Stomach (tissue), 19 donors: ENCODE measurements at places on chromosomes 4 and X.

DNA sequence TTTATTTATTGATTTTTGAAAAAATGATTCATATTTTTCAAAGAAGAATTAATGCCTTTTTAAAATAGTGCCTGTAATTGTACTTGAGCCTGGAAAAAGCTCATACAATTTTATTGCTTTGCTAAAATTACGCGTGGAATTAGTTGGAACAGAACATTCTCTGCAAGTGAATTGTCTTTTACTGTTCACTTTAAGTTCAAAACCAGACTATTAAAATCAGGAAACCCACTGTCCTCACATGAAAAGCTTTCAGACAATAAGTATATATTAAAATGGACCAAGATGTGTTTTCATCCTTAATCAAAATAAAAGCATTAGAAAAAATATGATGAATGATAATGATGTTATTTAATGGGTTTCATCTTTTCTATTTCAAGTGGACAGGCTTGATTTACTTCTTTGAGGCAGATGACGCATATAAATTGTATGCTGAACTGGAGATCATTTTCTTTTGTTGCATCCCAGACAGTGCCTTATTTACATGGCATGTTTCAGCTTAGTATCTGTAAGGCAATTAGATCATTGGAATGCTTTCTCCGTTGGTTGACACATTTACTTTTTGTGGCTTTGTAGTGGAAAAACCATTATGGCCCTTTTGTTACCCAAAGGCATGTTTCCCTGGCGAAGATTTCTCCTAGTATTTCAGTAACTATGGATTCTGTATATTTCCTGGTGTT is 299.0 kb upstream of the MAGEC2 start:
- no peak for DNase-seq
- H3K27me3 ChIP-seq, result no peaks in the 10 kb centered on the region
- no peaks in the 10 kb centered on the region for H3K36me3 ChIP-seq
- H3K27ac ChIP-seq, result no peak overlapping the region
- no peak overlapping the region for H3K4me3 ChIP-seq

DNA sequence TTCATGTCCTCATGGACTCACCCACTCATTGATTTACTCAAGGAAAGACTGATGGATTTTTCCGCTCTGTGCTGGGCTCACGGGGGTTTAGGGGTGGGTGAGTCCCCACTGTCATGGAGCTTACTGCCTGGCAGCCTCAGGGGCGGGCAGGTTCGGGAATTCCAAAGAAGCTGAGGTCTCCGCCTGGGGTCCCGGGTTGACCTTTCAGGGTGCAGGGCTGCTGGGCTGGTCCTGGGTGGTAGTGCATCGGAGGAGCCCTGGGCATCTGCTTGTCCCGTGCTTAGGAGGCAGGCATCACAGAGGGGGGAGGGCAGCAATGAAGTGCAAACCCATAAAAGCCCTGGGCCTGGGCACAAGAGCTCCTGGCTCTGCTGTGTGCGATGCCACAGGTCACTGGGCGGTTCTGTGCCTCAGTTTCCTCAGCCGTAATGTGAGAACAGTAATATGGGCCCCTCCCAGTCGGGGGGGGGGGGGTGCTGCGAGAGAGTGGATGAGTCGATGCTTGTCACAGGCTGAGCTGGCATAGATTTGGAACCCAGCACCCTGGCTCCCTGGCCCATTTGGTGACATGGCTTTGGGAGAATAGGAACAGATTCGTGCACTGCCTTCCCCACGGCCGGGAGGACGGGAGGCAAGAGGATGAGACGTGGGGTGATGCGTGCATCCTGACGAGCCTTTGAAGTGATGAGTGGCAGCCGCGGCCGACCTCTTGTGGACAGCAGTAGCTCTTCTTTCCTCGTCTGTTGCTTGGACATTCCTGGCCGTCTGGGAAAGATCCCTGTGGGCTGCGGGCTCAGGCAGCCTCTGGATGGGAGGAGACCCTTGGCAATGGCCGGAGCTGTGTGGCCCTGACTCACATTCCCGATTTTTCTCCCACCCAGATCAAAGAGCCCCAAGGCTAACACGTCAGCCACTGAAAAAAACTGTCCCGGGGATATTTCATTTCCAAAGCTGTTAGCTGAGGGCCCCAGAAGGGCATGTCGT is 42.0 kb downstream of the PSAPL1 start:
- no peak overlapping the region for H3K27ac ChIP-seq
- no peaks in the 10 kb centered on the region for H3K36me3 ChIP-seq
- no peak overlapping the region for H3K4me3 ChIP-seq
- peaks cover 7% of the 10 kb centered on the region for H3K27me3 ChIP-seq
- H3K4me1 ChIP-seq, result no peaks in the 10 kb centered on the region

- H3K27me3 ChIP-seq, result no peaks in the 10 kb centered on the region
- H3K4me3 ChIP-seq, result no peak overlapping the region
- H3K27ac ChIP-seq, result no peak overlapping the region
Measured at GRCh38 chr4:98642991-98643426, 15.4 kb downstream of the TSPAN5 start.

GRCh38 chr4:14025111-14025510 is 397.6 kb upstream of the BOD1L1 start:
- H3K4me1 ChIP-seq, result no peaks in the 10 kb centered on the region
- no peak overlapping the region for H3K27ac ChIP-seq
- DNase-seq, result no peak
- no peaks in the 10 kb centered on the region for H3K27me3 ChIP-seq

DNA sequence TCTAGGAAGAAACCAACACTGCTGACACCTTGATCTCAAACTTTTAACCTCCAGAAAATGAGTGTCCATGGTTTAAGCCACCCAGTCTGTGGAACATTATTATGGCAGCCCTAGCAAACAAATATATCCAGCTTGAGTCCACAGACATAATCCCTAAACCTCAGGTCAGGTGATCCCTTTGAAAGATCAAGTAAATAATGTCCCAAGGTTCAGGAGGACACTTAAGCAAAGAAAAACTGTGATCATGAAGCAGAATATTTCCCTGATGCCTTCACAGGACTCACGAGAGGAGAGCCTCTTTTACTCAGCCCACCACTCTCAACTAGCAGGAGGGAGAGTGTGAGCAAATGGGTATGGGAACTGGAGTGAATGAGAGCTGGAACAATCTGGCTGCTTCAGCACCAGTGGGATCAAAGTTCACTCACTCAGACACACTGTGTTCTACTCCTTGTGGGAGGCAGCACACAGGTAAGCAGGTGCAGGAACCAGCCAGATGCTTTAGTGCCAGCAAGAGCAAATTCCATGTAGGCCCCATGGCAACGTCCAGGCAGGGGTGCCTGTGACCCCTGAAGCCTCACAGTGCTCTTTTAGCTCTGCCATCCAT is 608.4 kb downstream of the RAB28 start:
- no peaks in the 10 kb centered on the region for H3K4me1 ChIP-seq
- H3K36me3 ChIP-seq, result no peaks in the 10 kb centered on the region
- H3K27ac ChIP-seq, result no peak overlapping the region
- no peak for DNase-seq

DNA sequence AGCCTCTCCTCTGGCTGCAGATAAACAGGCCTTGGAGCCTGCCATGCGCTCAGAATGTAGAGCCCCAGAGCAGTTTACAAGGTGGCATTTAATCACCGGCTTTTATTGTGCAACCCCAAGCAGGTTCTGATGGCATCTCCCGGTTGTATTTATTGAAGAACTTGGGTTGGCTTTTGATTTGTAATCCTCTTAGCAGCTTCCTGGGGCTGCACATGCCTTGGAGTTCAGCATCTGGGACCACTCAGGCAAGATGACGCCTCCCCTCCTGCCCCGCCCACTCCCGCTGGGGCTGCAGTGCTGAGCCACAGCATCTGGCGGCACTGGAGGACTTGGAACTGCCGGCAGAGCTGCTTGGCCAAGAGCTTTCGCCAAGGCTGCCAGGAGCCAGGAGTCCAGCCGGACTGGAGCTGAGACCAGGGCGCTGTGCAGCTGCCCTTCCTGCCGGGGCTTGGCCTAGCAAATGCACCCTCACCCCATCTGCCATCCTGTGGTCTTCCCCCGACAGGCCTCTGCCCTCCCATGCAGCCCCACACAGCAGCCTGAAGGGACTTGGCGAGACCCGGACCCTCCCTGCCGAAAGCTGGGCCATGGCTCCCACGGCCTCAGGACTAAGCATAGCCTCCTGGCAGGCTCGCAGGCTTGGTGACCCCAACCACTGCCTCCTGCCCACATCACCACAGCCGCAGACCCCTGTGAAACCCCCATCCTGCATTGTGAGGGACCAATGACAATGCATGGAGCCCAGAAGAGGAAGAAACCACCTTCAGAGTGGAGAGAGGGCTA is 5.4 kb downstream of the HTRA3 start:
- H3K4me3 ChIP-seq, result no peak overlapping the region
- no peaks in the 10 kb centered on the region for H3K27me3 ChIP-seq
- peaks cover 98% of the 10 kb centered on the region for H3K4me1 ChIP-seq
- H3K27ac ChIP-seq, result no peak overlapping the region
- no peaks in the 10 kb centered on the region for H3K36me3 ChIP-seq
- DNase-seq, result peak; percentile 53

DNA sequence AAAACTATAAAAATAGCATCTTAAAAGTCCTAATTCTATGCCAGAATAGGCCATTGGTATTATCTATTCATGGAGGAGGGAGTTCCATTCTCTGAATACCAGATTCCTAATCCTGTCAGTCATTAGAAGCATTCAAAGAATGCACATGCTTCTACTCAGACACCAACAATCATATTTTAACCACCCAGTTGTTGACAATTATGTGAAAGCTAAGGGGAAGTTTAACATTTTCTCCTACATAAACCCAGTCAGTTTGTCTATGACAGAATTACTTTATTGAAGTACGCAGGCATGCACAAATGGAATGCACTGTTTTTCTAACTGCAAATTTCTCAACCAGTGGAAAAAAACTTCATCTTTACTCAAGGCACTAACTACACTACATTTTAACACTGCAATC is 69.6 kb upstream of the MTNR1A start:
- no peaks in the 10 kb centered on the region for H3K4me1 ChIP-seq
- no peak for DNase-seq
- no peak overlapping the region for H3K4me3 ChIP-seq
- peaks cover 49% of the 10 kb centered on the region for H3K36me3 ChIP-seq

DNA sequence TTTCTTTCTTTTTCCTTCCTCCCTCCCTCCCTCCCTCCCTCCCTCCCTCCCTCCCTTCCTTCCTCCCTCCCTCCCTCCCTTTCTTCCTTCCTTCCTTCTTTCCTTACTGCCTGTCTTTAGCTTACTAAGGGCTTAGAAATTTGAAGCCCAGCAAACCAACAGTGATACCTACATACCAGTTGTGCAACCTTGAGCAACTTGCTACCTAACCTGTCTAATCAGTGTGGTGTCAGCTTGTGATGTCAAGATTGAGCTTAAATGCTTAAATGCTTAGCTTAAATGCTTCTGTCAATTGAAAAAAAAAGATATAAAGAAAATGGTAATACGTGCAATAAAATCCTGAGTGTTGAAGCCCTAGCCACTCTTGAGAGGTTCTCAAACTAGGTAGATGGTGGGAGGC is 728.6 kb downstream of the TRIML1 start:
- no peaks in the 10 kb centered on the region for H3K27me3 ChIP-seq
- no peaks in the 10 kb centered on the region for H3K4me1 ChIP-seq
- H3K4me3 ChIP-seq, result no peak overlapping the region
- H3K27ac ChIP-seq, result no peak overlapping the region

GRCh38 chrX:133297284-133297683 is 79.1 kb upstream of the TFDP3 start:
- H3K27me3 ChIP-seq, result no peaks in the 10 kb centered on the region

- no peak for DNase-seq
- H3K4me1 ChIP-seq, result peaks cover 4% of the 10 kb centered on the region
- H3K36me3 ChIP-seq, result no peaks in the 10 kb centered on the region
Measured at GRCh38 chr4:38166768-38167167, 206.6 kb downstream of the PTTG2 start.

GRCh38 chrX:57453901-57454300 is 137.9 kb upstream of the ZXDB start:
- H3K27me3 ChIP-seq, result no peaks in the 10 kb centered on the region
- H3K4me3 ChIP-seq, result no peak overlapping the region
- no peak overlapping the region for H3K27ac ChIP-seq
- H3K36me3 ChIP-seq, result no peaks in the 10 kb centered on the region
- DNase-seq, result peak; percentile 6

DNA sequence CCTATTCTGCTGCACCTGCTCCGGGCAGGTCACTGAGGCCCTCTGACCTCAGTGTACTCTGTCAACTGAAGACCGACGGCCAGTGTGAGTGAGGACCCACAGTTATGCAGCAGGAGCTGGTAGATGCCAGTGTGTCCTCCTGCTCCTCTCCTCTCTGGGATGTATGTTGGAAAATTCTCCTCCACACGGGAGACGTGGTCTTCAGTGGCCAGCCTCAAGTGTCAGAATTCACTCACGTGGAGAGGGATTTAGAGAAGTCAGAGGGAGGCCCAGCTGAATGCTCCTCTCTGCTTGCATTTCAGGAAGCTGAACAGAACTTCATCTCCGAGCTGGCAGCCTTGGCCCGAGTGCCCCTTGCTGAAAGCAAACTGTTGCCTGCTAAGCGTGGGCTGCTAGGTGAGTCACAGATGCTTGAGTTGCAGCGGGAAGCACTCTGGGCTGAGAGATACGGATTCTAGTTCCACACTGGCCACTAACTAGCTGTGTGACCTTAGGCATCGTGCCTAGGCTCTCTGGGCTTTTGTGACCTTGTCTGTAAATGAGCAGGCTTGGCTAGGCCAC is 83.6 kb downstream of the CRMP1 start:
- DNase-seq, result no peak
- no peak overlapping the region for H3K4me3 ChIP-seq
- no peaks in the 10 kb centered on the region for H3K27me3 ChIP-seq
- H3K4me1 ChIP-seq, result no peaks in the 10 kb centered on the region
- no peak overlapping the region for H3K27ac ChIP-seq
- peaks cover 95% of the 10 kb centered on the region for H3K36me3 ChIP-seq
